ENCODE measurements at places on chromosomes 1 and 21. TPM values are rescaled to one million over a fixed set of nuclear protein-coding genes. Genes with fewer than 3 reads are reported as not detected.

Gene DMRTA2
- under 0.01 TPM for total RNA-seq

Gene GOLT1A
- total RNA-seq: not detected

Gene LCE3D
- not detected for total RNA-seq

DNA sequence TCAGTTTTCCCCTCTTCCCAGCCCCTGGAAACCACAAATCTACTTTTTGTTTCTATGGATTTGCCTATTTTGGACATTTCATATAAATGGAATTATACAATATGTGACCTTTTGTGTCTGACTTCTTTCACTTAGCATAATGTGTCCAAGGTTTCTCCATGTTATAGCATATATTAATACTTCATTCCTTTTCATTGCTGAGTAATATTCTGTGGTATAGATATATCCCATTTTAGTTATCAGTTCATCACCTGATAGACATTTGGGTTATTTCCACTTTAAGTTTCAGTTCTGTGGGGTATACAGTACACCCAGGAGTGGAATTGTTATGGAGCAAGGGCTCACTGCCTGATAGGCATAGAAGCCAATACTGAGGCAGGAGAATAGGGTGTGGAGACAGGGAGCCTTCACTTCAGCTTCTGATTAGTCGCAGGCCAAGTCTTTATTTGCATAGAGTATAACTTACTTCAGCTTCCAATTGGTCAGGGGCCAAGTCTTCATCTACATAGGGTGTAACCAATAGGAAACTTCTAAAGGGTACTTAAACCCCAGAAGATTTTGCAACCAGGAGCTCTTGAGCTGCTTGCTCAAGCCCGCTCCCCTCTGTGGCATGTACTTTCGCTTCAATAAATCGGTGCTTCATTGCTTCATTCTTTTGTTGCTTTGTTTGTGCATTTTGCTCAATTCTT is 8.3 kb upstream of the NVL start:
- no peak for DNase-seq

DNA sequence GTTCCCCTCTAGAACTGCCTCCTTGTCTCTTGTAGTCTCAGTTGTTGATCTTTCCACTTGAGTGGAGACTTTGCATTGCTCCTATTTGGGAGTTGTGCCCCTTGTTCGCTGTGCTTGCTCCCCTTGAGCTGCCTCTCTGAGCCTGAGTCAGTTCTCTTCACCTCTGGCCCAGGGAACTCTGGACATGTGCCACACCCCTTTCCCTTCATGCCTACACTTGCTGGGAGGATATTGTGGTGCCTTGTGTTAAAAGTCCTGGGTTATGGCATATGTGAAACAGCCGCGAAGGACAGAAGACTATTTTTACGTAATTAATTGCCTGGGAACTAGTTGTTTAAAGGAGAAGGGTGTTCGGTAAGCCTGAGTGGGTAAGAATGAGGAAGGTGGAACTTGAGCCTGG is 32.2 kb upstream of the RPTN start:
- no peak for DNase-seq

GRCh38 chr1:102032534-102032933 is 35.8 kb upstream of the OLFM3 start:
- no peak for DNase-seq

GRCh38 chr1:58395355-58395754 is 151.2 kb downstream of the OMA1 start:
- peak; percentile 89 for DNase-seq

DNA sequence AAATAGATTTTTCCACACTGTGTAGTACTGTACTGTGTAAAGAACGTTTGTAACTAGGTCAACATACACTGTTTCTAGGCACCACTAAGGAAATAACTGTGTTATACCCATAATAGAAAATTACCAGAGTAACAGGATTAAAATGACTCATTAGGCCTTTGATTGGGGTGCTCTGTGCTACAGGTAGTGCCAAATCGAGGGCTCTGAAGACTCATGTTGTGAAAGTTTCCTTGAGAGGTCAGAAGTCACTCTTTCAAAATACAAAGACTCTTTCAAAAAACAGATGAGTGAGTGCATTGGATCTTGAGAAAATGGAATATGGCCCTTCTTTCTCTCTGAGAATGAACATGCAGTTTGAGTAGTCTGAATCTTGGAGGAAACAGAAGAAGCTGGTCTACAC is 143.0 kb downstream of the MRPL39 start:
- DNase-seq: no peak

GRCh38 chr1:63960326-63960725 is 186.5 kb downstream of the ROR1 start:
- DNase-seq: no peak

Data from osteoblast (primary cell).